Kidney tubule cell (primary cell): ENCODE measurements at places on chromosomes 3 and 15.

DNA sequence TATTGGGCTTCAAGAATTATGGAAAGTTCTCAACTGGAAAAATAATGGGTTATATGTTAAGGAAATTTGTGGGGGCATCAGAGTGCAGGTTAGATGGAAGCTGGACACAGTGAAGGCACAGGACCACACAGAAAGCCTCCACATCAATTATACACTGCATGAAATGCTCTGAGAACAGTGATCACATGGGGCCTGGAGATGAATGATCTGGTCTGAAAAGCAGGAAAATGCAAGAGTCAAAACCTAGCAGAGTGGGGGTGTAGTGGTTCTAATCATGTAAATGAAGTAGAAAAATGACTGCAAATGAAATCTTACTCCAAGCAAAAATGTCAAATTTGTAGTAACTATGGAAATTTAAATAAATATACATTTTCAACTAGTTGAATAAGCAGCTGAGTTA, 123.6 kb downstream of the TUSC7 start:
- DNase-seq: no peak

DNA sequence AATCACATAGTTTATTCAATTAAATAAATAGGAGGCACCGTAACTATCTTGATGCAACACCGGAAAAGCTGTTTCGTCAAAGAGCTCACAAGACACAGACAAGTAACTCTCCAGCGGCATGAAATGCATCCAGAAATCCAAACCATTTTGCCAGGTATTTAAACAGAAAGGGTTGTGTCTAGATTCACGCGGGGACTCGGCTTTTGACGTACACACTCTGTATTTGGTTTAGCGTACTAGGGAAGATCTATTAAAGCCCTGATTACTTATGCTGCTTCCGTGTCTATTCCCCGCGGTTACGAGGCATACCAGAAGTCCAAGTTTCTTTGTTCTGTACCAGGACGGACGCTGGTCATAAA, 718 bp downstream of the BNIP2 start:
- no peak for DNase-seq

DNA sequence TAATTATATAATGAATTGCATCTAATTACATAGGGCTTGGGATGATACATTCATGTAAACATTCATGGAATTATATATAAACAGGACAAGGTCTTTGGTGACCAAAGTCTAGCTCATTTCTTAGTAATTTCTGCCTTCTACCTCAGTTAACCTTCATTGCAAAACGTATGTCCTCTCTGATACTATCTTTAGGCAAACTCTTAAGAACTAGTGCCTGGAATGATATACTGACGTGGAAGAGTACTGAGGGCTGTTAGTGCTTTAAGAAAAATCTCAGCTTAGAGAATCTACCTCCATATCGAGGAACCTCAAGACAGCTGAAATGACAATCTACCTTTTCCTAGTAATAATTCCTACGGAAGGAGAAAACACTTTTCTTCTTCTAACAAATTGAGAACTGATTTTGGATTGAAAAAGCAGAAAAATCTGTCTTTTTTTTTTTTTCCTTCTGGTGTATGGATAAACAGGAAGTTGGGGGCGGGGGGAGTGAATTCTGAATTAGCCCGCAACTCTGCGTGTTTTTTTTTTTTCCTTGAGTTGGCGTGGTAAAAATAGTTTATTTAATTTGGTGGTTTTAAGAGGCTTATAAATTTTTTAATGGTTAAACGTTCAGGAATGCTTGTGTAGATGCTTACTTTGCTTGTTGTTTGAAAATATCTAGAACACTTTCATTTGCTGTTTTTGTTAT, 43.2 kb downstream of the RARB start:
- DNase-seq: no peak

DNA sequence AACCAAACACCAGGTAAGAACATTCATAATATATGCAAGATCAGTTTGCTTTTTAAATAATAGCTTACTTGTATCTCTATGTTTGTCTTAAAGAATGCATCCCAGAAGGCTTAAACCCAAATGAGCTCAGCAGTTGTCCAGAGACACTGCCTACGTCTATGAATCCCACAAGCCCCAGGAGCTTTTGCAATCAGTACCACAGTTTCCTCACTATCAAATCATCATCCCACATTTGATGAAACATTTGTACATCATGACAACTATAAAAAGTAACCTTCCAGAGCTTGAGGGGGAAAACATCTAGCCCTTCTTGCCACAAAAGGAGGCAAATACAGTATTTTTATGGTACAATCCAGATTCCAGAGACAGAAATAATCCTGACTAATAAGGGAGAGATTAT, 63.7 kb downstream of the ATP8B4 start:
- no peak for DNase-seq

DNA sequence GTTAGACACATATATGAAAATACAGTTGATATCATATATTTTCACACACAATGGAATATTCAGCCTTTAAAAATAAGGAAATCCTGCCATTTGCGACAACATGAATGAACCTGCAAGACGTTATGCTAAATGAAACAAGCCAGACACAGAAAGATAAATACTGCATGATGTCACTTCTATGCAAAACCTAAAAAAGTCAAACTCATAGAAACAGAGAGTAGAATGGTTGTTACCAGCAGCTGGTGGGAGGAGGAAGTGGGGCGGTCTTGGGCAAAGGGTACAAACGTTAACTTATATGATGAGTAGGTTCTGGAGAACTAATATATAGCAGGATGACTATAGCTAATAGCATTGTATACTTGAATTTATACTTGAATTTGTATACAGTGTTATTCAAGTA, 213.2 kb upstream of the NR2F2 start:
- no peak for DNase-seq

DNA sequence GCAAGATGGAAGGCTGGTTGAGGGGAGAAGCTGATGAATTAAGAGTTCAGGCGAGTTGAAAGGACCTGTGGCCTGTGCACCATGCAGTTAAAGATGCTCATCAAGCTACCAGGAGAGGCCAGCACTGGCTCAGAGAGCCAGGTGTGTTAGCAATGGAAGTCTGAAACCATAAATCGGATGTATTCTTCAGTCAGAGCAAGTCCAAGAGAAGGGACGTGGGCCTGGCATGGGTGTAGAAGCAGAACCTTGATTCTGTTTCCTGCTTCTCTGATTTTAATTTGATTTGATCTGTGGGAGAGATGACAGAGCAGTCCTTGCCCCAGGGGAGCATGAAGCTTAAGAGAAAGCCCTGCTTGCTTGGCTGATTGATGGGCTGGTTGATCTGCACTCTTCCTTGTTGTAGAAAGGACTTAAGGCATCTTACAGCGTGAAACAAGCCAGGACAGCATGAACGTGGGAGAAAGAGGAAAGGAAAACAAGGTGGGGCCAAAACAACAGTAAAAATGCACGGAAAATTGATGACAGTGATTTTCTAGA, 10.9 kb downstream of the TM6SF1 start:
- DNase-seq: no peak

GRCh38 chr3:114878114-114878839, 268.8 kb downstream of the ZBTB20 start:
- DNase-seq: peak; percentile 74

- peak; percentile 85 for DNase-seq
These were observed 976 bp upstream of the NUP210 start for GRCh38 chr3:13420831-13421765.

- no peak for DNase-seq
These were observed 484.1 kb downstream of the IGSF11 start for GRCh38 chr3:118550556-118550955.

- DNase-seq: no peak
These were observed 110.4 kb upstream of the NR2E3 start for GRCh38 chr15:71699977-71700376.

GRCh38 chr3:48716508-48716981, 476 bp downstream of the IP6K2 start:
- peak; percentile 47 for DNase-seq

GRCh38 chr3:187072102-187072501, 67.2 kb downstream of the RPL39L start:
- DNase-seq: no peak

- no peak for DNase-seq
These were observed 128.4 kb upstream of the RAD18 start for GRCh38 chr3:9091486-9092235.

DNA sequence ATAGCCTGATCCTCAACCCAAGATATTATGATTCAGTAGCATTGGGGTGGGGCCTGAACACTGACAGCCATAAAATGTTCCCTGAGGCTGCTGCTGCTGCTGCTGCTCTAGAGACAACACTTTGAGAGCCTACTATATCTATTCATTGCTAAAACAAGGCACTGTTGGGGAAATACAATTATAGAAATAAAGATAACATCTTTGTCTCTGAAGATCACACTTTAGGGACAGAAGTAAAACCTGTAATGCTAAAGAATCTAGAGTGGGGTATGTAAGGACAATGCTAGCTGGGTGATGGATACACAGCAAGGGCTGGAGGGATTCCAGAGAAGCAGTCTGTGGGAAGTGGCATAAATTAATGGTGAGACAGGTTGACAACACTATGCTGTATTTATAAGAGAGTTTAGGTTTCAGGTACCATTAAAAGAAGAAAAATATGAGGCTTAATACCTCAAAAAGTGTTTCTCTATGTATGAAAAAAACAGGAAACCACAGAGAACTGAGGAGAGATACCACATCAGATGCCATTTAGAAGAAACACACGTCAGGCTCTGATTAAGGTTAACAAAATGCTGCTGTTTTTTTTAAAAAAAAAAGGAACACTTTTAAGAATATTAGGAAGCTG, 115.9 kb downstream of the CBLB start:
- no peak for DNase-seq

DNA sequence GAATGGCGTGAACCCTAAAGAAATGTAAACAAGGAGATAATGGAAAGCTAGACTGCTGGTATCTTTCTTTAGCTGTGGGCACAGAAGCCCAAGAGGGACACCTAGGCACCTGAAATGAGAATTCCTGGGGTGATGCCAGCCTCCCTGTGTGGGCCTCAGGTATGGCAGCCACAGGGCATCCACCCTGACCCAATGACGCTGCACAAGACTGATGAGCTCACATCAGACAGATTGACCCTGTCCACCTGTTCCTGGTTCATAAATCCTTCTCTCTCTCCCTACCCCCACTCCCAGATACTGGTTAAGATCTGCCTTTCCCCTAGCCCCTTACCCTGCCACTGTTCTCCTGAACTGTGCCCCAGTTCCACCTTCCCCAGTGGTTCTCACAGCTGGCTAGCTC, 1.5 kb downstream of the GLB1 start:
- DNase-seq: peak; percentile 58

DNA sequence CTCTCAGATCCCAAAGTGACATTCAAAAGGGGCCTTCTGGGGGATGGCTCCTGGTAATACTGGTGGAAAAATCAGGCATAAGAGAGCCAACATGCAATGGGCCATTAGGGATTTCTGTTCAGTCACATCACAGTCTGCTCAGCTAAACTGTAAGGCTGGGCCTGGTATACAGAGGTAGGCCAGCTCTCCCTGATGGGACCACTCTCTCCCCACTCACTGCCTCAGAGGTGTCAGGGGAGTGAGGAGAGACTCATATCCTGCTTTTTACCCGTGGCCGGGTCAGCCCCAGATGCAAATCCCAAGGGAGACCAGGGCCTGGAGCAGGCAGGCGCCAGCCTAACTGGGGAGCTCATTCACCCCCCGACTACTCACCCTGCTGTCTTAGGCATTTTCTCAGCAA, 48.1 kb upstream of the TPM1 start:
- DNase-seq: no peak

- no peak for DNase-seq
These were observed 155.4 kb upstream of the CCDC54 start for GRCh38 chr3:107221856-107222255.

GRCh38 chr3:14467814-14468620, 65.6 kb downstream of the SLC6A6 start:
- DNase-seq: peak; percentile 47

- no peak for DNase-seq
These were observed 12.9 kb downstream of the CRABP1 start for GRCh38 chr15:78353093-78353492.

- no peak for DNase-seq
These were observed 50.4 kb downstream of the FLNB start for GRCh38 chr3:58058361-58059263.

DNA sequence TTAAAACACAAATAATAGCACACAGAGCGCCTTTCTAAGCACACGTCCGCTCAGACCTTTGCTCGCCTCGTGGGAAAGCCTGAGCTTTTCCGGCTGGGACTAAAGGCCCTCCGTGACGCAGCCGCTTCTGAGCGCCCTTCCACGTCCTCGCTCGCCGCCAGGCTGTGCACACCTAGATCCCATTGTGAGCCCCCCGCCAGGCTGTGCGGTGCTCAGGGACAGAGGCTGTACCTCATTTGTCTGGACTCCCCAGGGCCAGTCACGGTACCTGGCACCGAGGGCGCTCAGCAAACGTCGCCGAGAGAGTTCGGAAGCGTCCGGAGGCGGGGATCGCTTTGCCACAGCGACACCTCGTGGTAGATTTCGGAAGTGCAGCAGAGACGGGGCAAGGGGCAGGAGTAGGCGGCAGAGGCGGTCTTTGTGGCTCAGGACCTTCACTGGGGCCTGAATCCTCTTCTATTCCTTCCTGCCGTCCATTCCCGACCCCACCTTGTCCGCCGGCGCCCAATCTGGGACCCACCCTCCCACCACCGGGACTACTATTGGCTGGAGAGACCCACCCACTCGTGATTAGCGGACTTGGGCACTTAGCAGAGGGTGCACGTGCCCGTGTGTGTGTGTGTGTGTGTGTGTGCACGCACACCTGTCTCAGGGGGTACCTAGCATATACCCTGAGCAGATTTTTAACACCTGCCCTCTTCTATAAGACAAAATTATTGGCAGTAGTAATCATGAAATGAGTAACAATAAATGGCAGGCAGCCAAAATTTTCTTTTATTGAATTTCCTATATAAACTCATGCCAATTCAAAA, 65.6 kb downstream of the RHCG start:
- peak; percentile 76 for DNase-seq

DNA sequence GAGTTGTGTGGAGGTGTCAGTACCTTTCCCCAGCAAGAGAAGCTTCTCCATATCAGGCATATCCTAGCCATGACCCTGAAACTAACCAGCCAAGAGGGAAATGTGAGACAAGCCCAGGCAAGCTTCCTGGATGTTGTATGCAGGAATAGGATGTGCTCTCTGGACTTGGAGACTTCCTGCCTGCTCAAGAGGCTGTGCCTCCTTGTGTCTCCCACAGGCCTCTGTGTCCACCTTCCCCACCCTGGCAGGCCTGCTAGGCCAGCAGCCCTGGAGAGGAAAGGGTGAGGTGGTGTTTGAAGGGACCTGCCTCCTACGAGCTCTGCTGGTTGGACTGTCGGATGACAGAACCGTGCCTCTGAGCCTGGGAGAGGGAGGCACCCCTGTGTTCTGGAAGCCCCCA, 2.1 kb upstream of the DYNLT2B start:
- DNase-seq: no peak

DNA sequence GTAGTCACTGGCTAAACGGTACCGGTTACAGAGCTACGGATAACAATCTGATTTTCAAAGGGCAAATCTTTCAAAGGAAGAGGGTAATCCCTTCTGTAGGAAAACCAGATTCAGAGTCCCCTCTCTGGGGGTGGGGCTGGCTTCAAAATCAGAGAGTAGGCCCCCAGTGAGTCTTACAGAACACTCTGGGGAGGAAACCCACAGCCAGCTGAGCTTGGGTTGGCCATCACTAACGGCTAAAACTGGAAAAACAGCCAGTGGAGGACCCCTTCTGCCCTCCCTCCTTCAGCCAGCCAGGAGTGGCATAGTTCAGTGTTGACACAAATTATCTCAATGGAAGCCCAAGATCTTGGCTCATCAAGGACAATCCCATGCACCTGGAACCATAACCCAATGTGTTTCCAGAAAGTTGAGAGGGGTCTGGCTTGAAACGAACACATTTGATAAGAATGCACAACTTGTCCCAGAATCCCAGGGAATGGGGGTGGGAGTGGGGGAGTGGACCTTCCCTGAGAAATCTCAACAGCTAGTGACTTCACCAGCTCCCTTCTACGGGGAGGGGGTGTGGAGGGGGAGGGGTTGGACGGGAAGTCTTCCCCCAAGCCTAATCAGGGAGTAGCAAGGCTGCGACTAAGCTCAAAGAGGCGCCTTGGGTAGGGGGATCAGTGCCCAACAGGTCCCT, 1.0 kb downstream of the RASL12 start:
- no peak for DNase-seq
